ENCODE measurements at places on chromosomes 7 and 10. TPM values are rescaled to one million over a fixed set of nuclear protein-coding genes. Genes with fewer than 3 reads are reported as not detected.

The TRPV6 gene
- total RNA-seq, result 4.0 TPM

The PLEKHS1 gene
- total RNA-seq, result not detected

- DNase-seq, result no peak
Measured at GRCh38 chr10:28481968-28482367, 51.0 kb upstream of the WAC start.

GRCh38 chr10:70669015-70669414, 3.3 kb upstream of the ADAMTS14 start:
- no peak for DNase-seq

DNA sequence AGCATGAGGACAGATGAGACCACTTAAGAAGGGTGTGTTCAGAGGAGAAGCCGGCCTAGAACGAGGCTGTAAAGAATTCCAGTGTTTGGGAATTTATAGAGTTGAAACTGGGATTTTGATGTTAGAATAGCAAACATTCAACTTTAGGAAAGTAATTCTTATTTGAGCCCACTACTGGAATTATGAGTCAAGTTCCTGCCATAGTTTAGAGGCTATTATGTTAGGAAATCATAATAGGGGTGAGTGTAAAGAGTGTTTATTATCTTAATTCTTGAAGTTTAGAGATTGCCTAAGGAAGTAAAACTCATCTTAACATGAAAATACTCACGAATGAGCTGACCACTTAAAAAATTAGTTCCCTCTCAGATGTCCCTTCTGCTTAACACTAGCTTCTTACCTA, 2.1 kb downstream of the CBLL1 start:
- DNase-seq, result no peak

DNA sequence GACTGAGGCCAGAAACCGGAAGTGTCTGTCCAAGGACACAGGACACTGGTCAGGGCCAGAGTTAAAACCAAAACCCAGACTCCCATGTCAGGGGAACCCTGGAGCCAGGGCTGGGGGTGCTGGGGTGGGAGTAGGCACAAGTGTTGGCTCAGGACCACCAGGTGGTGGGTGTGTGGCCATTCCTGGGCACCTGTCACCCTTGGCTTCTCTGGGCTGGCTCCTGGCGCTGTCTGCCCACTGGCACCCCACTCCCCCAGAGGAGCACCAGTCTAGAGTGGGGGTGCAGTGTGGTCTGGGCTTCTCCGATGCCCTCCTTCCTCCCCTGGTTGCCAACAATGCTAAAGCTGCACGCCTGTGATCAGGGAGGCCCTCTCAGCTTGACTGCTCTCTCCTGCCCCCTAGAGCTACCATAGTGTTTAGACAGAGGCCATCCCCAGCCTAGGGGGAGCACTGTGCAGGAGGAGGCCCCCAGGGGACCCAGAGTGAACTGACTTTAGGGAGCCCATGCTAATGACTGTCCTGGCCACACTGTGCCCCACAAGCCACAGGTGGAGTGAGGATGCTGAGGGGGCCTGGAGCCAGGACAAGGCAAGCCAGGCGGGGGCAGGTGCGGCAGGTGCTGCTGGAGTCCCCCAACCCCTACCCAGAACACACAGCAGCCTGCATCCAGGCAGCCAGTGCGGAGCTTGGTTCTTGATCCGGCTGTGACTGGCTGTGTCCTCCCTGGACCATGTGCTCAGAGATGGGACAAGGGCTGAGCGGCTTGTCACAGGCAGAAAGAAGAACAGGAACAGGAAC, 11.0 kb downstream of the RASGEF1A start:
- DNase-seq, result peak; percentile 52

Measured in Caco-2 (cell line).